ENCODE measurements at places on chromosomes 11 and 22.
A peak's percentile ranks its signal among the peaks of the same experiment; 100 is the strongest.

- DNase-seq, result no peak
Observed at GRCh38 chr11:80822308-80822707, 1381.5 kb upstream of the TENM4 start.

GRCh38 chr22:25582946-25583345 lies 18.5 kb downstream of the GRK3 start:
- DNase-seq, result no peak

GRCh38 chr11:118055966-118056365 lies 20.9 kb upstream of the TMPRSS4 start:
- DNase-seq, result no peak

DNA sequence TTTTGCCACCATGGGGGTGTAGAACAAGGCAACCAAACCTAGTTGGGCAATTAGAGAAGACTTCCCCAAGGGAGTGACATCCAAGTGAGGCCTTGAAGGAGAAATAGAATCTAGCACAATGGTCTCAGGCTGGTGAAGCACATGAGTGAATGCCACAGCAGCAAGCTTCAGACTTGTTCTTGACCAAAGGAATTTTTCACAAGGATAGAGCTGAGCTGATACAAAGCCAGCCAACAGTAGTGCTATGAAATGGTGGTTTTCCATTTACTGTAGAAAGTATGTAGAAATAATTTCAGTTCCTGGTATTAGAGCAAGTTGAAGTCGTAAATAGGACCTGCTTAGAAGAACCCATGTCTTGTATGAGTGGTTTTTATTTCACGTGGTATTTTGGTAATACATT lies 148.3 kb upstream of the RASSF10 start:
- DNase-seq, result no peak

DNA sequence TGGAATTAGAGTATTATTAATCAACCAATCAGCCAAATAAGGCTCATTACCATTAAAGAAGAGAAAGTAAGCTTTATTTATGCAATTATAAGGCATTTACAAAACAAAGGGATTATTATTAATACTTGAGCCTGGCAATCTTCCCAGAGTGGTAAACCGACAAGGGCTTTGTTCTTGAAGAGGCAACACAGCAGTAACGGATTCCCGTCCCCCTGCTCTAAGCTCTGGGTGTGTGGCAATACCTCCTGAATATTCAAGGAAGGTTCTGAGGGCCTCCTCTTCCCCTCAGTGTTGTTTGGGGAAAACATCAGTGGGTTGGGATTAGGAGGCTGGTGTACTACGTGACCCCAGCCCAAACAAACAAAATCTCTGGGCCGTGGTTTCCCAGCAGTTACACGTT lies 176.5 kb downstream of the TENM4 start:
- DNase-seq, result no peak

DNA sequence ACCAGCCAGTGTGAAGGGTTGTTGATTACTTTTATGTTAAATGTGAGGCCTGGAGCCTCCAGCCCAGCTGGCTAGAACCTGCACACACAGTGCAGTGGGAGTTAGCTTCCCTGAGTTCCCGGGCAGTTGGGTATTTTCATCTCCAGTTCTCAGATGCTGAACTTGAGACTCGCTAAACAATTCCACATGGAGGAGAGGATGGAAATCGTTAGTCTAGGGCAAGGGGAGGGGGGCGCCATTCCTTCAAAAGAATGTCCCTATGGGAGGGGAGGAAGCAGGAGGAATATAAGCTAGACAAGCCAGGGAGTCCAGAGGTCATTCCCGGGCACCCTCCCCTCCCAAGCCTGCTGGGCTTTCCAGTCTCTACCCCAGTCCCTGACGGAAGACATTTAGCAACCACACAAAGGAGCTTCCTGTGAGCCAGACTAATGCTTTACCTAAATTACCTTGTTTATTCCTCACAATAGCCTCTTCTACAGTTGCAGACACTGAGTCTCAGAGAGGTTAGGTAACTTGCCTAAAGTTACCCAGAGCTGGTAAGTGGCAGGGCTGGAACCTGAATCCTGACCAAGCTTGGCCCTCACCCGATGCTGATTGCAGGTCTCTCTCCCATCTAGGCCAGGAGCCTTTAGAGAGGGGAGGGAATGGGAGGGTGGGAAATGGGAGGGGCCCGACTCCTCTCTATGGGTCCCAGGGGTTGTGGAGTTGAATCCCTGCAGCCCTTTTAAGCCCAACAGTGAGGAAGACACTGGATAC lies 1.9 kb upstream of the TSKU start:
- DNase-seq, result no peak

GRCh38 chr11:71080239-71081097 lies 171.9 kb downstream of the SHANK2 start:
- DNase-seq, result peak; percentile 2

- no peak for DNase-seq
Observed at GRCh38 chr11:132595711-132596134, 936.6 kb downstream of the OPCML start.

DNA sequence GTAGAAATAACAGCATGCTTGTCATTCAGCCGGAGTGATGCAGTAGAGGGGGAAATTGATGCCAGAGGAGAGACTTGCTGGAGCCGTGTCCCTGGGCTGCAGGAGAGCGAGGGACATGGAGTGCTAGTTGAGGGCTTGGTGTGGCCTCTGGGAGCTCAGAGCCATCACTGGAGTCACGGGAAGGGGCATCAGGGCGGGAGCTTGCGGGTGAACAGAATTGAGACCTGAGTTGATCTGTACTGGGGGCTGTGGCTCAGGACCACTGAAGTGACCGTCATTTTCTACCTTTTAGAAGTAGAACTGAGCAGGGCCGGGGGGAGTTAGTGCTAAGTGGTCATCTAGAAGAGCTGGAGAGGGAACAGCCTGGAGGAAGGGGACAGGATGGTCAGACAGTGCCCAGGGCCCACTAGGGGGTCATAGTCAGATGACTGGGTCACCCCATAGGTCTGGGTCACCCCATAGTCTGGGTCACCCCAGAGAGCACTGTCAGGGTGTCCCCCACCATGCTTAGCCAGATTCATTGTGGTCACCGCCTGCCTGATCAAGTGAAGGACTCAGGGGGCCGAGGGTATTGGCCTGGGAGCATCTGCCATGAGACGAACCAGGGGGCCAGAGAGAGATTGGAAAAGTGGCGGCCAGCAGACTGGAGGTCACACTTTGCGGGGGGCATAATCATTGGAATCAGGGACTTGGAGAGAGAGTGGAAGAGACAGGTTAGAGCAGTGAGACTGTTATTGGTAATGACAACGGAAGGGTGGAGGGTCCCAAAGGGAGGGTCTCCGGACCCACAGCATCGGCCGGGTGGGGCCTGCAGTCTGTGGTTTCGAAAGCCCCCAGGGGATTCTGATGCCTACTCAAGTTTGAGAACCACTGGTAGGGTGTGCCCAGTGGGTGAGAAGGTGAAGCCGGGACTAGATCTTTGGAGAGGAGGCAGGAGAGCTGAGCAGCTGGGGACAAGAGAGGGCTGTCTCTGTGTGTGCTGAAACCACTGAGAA lies 15.2 kb downstream of the RIBC2 start:
- no peak for DNase-seq

- no peak for DNase-seq
Observed at GRCh38 chr11:120255519-120255866, 15.6 kb downstream of the POU2F3 start.

GRCh38 chr11:1401656-1402221 lies 12.0 kb downstream of the BRSK2 start:
- peak; percentile 46 for DNase-seq

- no peak for DNase-seq
Observed at GRCh38 chr11:61580271-61580888, 496 bp downstream of the SYT7 start.

- DNase-seq, result no peak
Observed at GRCh38 chr11:61756452-61757212, 4.2 kb downstream of the MYRF start.

DNA sequence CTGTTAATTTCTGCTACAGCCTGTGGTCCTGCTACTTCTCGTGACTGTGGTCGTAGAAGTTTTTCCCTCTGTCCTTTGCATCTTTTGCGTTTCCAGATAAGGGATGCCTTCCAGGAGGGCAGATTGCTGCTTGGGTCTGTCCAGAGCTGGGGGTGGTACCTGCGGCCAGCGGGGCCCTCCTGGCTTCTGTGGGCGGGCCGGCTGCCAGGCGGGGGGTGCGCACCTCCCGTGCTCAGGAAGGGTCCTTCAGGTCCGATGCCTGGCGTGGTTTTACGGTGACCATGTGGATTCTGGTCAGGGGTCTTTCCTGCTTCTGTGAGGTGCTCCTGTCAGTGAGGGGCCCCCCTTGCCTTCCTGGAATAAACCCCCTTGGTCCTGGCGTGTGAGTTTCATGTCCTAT lies 84.8 kb downstream of the KCNQ1 start:
- DNase-seq, result no peak

- DNase-seq, result no peak
Observed at GRCh38 chr22:42945027-42945426, 69.9 kb downstream of the PACSIN2 start.

DNA sequence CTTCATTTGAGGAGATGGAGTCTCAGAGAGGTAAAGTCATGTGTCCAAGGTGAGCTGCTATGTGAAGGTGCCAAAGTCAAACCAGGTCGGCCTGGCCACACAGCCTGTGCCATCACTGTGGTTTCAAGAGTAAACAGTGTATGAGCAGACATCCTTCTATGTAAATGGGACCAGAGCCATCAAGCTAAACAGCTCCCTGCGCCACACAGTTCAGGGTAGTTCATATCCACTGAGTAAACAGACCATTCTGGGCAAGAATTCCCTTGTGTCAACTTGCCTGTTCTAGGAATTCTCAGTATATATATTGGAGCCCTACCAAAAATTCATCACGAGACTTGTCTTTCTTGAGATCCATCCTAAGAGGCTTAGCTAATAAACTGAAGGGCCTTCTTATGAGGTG lies 77.5 kb downstream of the AMOTL1 start:
- no peak for DNase-seq

DNA sequence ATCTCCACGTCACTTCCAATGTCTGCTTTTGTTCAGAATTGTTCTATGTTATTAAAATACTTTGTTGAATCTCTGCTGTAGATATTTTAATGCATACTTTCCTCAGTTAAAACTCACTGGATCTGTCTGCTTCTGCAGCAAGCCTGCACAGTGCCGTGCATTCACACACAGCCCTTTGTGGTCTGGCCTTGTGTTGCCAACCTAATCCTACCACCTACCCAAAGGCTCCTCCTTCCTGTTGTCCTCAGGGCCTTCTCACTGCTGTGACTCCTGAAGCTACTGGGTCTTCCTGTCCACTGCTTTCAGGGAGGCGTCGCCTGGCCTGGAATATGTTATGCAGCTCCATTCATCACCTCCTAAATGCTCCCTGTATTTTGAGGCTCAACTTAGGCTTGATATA lies 67.0 kb downstream of the PPP6R3 start:
- DNase-seq, result no peak

DNA sequence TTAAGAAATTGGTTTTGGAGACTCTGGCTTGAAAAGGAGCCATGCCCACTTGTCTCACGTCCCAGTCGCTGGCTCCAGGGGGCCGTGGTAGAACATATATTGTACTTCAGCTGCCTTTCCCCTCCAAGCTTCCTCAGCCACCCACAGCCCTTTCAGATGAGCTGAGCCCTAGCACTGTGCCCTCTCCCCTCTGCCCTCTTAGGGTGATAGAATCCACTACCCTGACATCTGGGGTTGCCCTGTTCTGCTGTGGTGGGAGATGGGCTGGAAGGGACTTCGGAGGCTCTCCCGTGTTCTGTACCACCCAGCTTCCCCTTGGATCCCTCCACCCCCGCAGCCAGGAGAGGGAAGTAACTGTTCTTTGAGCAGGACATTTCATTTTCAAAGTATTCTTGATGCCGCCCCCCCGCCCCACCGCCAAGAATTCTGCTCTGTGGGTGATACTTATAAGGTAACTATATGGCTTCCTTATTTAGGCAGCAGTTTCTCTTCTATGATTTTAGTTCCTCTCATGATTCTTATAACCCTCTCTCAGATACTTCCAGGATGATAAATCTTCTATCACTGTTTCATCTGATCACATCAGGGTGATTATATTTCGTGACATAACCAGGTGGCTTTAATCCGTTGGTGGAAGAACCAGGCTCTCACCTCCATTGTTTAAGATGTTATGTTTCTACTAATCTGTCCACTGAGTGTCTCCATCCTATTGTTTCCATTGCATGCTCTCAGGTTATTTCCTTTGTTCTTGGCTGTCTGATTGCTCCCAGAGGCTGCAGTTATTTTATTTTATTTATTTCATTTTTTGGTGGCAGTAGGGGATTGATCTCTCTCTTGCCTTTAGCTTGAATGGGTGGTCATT lies 24.1 kb downstream of the ZBTB16 start:
- DNase-seq, result no peak

DNA sequence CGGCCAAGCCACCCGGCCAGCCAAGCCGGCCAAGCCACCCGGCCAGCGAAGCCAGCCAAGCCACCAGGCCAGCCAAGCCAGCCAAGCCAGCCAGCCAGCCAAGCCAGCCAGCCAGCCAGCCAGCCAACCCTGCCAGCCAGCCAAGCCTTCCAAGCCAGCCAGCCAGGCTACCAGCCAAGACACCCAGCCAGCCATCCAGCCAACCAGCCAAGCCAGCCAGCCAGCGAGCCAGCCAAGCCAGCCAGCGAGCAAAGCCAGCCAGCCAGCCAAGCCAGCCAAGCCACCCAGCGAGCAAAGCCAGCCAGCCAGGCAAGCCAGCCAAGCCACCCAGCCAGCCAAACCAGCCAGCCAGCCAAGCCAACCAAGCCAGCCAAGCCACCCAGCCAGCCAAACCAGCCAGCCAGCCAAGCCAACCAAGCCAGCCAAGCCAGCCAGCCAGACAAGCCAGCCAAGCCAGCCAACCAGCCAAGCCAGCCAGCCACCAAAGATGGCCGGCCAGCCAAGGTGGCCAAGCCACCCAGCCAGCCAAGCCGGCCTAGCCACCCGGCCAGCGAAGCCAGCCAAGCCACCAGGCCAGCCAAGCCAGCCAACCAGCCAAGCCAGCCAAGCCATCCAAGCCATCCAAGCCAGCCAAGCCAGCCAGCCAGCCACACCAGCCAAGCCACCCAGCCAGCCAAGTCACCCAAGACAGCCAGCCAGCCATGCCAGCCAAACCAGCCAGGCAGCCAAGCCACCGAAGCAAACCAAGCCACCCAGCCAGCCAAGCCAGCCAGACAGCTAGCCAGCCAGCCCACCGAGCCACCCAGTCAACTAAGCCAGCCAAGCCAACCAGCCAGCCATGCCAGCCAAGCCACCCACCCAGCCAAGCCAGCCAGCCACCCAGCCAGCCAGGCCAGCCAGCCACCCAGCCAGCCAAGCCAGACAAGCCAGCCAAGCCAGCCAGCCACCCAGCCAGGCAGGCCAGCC lies 28.8 kb downstream of the CCT8L2 start:
- no peak for DNase-seq

DNA sequence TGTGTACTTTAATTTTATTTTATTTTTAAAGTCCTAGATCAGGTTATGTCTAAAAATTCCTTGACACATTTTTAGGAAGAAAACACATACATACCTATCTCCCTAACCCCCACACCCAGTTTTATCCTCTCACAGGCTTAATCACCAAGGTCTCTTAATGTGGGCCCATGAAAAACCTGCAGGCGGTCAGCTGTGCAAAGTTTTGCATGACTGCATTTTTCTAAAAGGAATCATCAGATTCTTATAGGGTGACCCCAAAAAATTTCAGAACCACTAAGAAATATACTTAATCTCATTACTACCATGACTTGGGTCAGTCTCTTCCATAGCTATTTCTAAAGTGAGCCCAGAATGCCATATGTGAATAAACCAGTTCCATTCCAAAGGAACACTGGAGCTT lies 19.8 kb downstream of the SAA1 start:
- no peak for DNase-seq

GRCh38 chr11:130868721-130869390 lies 47.4 kb downstream of the SNX19 start:
- no peak for DNase-seq

- DNase-seq, result no peak
Observed at GRCh38 chr11:48019595-48019994, 39.2 kb downstream of the PTPRJ start.
